ENCODE measurements at places on chromosomes 12 and 14.

- no peak for DNase-seq
These were observed 197.3 kb upstream of the CPNE8 start for GRCh38 chr12:39102474-39103209.

DNA sequence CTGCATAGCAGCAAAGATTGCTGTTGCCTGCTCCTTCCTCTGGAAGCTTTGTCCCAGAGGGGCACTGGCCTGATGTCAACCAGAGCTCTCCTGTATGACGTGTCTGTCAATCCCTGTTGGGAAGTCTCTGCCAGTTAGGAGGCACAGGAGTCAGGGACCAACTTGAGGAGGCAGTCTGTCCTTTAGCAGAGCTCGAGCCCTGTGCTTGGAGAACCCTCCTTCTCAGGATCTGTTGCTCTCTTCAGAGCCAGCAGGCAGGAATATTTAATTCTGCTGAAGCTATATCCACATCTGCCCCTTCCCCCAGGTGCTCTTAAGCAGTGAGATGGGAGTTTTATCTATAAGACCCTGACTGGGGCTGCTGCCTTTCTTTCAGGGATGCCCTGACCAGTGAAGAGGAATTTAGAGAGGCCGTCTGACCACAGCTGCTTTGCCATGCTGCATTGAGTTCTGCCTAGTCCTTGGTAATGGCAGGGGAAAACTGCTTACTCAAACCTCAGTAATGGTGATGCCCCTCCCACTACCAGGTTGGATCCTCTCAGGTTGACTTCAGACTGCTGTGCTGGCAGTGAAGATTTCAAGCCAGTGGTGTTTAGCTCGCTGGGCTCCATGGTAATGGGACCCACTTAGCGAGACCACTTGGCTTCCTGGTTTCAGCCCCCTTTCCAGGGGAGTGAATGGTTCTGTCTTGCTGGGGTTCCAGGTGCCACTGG is 218.6 kb upstream of the SLC38A2 start:
- DNase-seq, result no peak

DNA sequence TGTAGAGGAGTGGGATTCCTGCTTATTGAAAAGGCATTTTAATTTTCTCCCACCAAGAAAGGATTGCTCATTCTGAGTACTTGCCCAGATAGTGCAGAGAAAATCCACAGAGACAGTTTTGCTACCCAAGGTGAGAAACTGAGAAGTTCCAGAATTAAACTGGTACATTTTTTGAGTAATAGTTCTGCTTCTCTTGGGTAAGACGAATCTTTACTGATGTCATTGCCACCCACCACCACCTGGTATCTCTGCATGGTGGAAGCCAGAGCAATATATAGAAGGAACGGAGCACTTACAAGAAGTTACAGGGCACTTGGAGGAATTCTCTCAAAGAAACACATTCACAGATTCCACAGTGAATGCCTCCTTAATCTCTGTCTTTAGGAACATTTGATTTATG is 20.7 kb upstream of the FRMD6 start:
- no peak for DNase-seq

DNA sequence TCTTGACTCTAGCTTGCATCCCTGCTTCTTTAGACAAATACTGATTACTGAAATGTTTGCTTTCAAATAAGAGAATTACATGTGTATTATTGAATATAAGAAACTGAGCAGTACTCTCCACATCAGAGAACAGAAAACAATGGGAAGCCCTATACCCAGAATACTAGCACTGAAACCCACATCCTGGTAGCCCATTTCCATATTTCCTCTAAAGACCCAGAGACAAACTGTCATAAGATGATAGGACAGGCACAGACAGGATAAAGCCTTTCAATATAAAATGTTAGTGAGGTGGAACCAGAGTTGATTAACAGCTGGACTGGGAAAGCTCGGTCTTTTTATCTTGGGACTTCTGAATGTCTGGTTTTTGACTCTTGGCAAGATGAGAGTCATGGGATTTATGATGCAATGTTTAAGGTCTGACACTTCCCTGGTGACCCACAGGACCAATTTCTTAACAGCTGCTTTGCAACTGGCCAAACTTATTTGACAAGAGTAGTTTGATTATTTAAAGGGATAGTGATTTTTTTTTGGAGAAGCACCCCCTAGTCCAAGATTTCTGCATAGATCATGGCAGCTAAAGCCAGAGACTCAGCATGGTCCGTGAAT is 166.9 kb upstream of the ATXN7L3B start:
- DNase-seq, result no peak

DNA sequence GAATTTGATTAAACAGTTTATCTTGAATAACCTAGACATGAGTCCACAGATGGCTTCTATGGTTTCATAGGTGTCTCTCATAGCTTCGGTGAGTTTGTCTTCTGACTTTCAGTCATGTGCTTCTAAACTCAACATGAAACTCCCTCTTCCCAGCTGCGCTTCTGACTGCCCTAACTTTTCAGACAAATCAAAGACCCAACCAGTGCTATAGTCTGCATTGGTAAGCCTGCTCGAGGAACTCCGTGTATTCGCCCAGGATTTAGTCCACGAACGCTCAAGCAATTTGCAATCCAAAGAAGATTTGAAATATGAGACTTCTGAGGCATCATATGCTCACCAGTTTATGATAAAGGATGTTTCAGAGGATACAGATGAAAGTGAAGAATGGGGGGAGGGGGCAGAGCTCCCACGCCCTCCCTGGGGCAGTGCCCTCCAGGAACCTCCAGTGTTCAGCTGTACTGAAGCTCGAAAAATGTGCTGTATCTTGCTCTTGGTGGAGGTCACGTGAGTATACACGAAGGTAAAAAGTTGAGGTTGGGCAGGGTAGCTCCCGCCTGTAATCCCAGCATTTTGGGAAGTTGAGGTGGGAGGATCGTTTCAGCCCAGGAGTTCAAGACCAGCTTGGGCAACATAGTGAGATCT is 5.2 kb upstream of the RILPL2 start:
- no peak for DNase-seq
